ENCODE measurements at places on chromosomes 1 and 21.

DNA sequence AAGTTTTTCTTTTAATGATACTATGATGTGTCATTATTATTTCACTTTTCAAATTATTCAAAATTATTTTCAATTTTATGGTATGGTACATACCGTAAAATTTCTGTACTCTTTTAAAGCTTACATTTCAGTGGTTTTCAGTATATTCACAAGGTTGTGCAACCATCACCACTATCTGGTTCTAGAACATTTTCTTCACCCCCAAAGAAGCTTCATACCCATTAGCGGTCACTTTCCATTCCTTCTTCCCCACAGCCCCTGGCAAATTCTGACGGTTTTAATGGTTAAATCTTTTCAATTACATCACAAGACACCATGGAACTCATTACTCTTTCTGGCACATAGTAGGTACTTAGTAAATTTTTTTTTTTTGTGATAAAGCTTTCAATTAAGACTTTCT, 22.8 kb upstream of the ATP5PO start:
- DNase-seq, result no peak

DNA sequence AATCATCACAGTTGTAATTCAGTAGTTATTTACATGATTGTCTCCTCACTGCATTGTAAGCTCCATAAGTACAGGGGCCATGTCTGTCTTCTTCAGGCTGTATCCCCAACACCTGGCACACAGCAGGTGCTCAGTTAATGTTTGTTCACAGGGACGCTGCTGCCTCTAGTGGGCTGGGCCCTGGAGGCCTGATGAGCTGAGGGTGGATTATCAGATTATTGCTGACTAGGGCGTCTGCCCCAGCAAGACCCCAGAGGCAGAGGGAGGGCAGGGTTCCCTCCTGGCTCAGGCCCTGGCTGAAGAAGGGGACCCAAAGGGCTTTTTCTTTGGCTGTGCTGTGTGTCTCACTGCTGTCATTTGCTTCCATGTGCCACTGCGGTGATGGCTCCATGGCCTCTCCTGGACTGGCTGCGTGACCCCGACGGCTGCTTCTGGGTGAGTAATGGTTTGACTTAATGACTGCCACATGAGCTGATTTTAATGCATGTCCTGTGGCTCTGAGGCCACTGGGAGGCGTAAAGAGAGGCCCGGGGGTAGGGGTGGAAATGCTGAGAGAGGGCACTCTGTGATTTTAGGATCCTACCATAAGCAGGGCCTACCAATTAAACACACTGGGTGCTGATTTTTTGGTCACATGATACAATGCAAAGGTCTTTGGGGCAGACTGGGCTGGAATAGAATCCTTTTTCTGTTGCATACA, 20.8 kb upstream of the EPB41 start:
- no peak for DNase-seq

DNA sequence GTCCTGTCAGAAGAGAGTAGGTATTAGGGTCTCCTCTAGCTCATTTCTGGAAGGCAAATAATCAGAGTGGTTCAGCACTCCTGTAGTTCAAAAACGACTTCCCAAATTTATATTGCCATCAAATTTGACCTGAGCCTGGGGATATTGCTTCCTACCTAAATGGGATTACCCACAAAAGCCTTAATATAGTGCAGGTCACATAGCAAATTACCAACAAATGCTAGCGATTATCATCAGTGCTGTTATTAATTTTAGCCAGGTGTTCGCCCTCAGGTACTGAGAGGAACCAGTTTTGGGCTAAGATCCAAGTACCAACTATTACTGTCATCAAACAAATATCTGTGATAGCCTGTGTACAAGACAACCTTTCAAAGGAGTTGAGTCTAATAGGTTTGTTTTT, 661.8 kb upstream of the PTBP2 start:
- DNase-seq, result no peak

DNA sequence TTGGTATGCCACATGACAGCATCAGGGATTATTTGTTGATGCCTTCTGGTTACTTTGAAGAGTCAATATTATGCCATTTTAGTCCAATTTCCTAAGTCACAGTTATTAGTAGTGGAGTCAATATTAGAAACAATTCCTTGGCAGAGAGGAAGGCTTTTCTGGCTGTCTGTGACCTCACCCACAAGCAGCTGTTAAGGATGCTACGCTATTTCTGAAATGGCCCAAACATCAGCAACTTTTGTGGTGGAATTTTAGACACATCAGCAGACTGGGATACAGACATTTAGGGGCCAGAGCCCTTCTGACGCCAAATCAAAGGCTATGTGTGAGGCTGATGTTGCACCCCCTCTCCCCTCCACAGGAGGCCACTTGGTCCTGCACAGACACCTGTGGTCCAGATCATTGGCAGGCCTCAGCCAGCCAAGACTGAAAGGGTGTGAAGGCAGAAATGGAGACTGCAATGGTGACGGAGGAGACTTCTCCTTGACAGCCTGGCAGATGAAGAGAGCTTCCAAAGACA, 9.2 kb upstream of the RXRG start:
- no peak for DNase-seq

GRCh38 chr1:230204842-230205241, 137.8 kb downstream of the GALNT2 start:
- DNase-seq, result no peak

DNA sequence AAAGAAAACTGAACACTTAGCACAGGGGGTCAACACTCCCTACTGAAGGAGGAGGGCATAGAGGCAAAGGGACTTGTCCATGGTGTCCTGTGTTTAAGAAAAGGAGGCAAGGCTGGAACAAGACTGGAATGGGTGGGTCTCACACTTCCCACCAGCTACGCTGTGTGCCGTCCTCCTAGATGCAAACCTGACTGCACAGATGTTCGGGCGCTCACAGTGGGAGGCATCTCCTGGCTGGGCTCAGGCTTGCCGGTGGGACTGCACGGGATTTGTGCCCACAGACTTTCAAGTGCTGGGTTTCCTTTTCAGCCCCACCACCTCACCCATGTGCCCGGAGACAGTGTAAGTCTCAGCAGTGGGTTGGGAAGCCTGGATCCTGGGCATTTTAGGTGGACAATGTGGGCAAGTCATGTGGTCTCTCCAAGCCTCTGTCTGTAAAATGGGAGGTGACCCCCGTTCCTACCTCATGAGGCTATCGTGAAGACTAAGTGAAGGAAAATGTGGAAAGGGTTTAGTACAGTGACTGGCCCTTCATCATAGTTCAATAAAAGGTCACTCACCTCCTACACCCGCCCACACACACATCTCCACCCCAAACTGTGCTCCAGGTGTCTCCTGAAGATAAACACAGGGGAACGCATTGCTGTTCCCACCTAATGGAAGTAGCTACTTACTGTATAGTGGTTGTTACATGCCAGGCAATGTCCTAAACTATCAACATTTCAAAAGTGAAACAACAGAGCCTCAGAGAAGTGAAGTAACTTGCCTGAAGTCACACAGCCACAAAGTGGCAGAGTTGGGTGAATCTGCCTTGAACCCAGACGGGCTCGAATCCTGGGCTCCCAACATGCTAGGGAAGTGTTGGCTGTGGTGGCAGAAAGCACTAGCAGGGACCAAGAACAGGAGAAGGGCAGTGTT, 36.0 kb downstream of the ATP1A1 start:
- no peak for DNase-seq

Data from suppressor macrophage (primary cell).